ENCODE measurements at places on chromosomes 11 and 22.
A peak's percentile ranks its signal among the peaks of the same experiment; 100 is the strongest.

DNA sequence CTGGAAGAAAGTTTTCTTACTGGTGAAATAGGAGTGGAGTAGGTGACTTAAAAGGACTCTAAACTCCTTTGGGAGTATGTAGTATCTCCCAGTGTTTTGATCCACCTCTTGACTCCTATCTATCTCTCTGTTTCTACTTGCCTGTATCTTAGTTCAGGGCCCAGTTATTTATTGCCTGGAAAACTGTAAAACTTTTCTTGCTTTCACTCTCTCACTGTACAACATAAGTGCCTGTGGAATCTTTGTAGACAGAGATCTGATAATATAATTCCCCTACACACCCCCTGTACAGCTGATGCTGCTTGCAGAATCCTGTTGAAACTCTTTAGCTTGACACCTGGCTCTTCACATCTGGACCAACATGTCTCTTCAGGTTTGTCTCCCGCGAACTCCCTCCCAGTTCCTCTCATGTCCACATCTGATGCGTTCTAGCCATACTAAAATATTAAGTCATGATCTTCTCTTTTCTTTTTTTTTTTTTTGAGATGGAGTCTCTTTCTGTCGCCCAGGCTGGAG lies 26.5 kb upstream of the SESN3 start:
- no peak for DNase-seq

GRCh38 chr11:19777377-19778102 lies 64.9 kb downstream of the NAV2 start:
- no peak for DNase-seq

DNA sequence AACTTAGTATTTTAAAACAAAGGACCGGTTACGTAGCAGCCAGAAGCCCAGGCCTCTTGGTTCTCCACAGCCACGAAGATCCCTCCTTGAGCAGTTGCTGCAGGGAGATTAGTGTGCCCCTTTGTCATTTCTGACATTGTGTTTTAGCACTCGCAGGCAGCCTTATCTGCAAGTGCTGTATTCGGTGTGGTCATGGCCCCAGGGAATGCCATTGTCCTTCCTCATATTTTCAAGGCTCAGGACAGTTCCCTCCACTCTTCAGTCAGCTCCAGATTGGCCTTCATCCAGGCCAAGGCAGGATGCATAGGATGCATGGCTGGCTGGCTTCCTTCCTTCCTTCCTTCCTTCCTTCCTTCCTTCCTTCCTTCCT lies 88.5 kb downstream of the ZBTB16 start:
- no peak for DNase-seq

GRCh38 chr11:100866453-100866852 lies 179.4 kb downstream of the ARHGAP42 start:
- DNase-seq, result no peak

GRCh38 chr11:8709002-8709672 lies 26.5 kb downstream of the RPL27A start:
- DNase-seq, result no peak

- DNase-seq, result no peak
Observed at GRCh38 chr22:44204739-44205515, 24.2 kb downstream of the PARVG start.

- DNase-seq, result no peak
Observed at GRCh38 chr11:38226684-38227083, 1628.6 kb upstream of the RAG2 start.

- no peak for DNase-seq
Observed at GRCh38 chr11:105829084-105829483, 193.0 kb downstream of the MSANTD4 start.

- DNase-seq, result no peak
Observed at GRCh38 chr11:11318461-11318860, 34.6 kb downstream of the CSNK2A3 start.

- DNase-seq, result no peak
Observed at GRCh38 chr11:2434506-2435255, 9.6 kb downstream of the TRPM5 start.

DNA sequence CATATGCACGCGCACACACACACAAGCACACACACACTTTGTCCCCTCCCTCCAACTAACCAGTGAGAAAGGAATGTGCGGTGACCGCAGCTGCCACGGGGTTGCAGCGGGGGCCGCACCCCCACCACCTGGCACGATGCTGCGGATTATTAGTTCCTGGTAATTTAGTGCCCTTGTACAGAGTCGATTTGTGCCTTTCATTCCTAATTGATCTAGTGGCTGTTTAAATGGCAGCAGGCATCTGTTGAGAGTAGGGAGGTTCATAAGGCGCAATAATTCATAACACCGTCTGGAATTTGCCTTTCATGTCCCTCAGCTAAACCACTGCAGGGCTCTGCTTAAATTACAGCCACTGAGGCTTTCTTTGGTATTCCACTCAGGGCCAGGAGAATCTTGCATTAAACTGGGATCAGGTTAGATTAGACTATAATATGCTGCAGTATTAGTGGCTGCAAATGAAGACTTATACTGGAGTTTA lies 113.7 kb downstream of the FEZ1 start:
- DNase-seq, result no peak

GRCh38 chr11:132028380-132029240 lies 658.2 kb downstream of the NTM start:
- no peak for DNase-seq

GRCh38 chr22:30241576-30242371 lies 4.8 kb downstream of the LIF start:
- DNase-seq, result no peak

- no peak for DNase-seq
Observed at GRCh38 chr11:12834166-12834565, 159.9 kb downstream of the TEAD1 start.

DNA sequence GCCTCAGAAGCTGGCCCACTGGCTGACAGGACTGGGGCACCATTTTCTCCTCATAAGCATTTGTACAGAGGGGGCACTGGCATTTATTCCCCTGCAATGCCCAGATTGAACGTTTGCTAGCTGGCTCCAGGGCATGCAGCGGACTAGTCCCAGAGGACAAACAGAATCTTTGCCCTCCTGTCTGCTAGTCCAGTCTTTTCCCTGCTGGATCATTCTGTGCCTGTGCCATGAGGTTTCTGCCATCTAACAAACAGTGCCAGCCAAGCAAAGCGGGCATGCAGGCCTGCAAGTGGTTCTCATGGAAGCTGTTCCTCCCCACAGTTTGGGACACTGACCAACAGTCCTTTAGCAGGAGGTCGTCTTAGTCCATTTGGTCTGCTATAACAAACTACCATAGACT lies 53.4 kb downstream of the KCNJ1 start:
- DNase-seq, result no peak

DNA sequence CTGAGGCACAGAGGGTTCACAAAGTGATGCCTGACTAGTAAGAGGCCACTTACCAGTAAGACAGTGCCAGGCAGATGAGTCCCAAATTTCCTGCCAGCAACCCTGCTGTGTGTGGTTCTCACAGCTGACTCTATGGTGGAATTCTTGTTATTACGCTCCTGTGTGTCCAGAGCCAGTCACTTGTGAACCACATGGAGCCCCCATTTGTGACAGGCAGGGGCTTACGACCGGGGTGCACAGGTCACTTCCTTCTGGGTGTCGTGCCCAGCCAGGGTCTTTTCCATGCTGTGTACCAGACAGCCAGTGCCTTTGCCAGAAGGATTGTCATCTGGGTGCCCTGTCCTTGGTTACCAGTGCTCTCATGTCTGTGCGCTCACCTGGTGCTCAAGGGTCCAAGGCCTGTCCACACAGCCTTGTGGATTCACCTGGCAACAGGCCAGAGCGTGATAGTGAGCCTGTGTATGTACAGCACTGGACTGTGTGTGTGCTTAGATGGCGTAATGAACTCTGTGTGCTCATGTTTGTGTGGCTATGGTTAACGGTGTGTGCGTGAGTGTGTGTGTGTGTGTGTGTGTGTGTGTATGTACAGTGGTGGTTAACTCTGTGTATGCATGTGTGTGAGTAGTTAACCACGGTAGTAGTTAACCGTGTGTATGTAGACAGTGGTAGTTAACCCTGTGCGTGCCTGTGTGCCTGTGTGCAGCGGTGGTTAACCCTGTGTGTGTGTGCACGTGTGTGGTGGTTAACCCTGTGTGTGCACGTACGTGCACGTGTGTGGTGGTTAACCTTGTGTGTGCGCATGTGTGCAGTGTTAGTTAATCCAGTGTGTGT lies 18.6 kb downstream of the GRAMD4 start:
- no peak for DNase-seq

- no peak for DNase-seq
Observed at GRCh38 chr11:2555336-2555735, 110.5 kb downstream of the KCNQ1 start.

- DNase-seq, result no peak
Observed at GRCh38 chr11:64545619-64546018, 45.4 kb upstream of the SLC22A12 start.

DNA sequence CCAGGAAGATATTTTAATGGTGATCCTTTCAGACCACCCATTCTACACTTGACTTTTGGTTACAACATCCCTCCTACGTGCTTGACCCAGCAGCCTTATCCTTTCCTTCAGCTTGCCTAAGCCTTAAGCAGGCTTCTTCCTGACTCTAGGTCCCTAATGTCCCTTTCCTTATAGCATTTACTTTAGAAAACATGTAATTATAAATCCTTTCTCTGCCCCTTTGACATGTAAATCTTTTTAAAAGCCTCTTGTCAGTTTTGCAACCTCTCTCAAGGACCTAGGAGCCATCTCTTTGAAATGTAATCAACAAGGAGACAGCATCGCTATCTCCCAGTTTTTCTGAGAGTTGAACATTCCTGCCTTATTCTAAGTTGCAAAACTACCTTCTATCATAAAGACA lies 1255.2 kb downstream of the LRRC4C start:
- DNase-seq, result no peak

GRCh38 chr11:8354622-8355415 lies 91.1 kb upstream of the LMO1 start:
- no peak for DNase-seq

GRCh38 chr11:126281666-126282175 lies 1.2 kb upstream of the TIRAP start:
- no peak for DNase-seq

GRCh38 chr22:26086359-26086758 lies 82.9 kb upstream of the SEZ6L start:
- DNase-seq, result no peak

- DNase-seq, result peak; percentile 31
Observed at GRCh38 chr11:20353829-20354434, 9.6 kb upstream of the HTATIP2 start.

GRCh38 chr11:67449116-67449844 lies 3.2 kb downstream of the GPR152 start:
- DNase-seq, result no peak

DNA sequence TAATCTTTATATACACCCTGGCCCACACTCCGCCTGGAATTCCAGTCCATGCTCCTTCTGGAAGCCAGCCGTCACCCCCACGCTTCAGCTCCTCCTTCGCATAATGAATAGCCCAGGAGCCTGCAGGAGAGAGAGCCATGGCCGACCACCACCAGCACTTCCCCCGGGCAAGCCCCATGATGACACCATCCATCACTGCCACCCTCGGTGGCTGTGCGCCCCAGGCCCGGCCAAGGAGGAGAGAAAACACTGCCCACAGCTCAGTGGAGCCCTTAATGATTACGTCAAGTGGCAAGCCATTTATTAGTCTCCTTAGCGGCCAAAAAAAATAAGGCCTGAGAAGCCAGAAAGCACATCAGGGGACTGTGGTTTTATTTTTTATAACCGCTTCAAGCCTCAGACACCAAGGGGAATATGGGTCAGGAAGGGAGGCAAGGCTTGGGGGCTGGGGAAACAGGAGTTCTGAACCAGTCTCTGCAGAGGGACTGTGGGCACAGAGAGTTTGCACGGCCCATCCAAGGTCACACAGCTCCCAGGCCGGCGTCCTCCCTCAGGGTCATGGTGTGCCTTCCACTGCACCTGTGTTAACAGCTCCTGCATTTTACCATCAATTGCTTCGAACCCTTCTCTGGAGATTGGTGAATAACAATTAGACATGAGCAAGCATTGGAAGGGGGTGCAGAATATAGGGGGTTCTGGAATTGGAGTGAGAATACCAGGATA lies 134.3 kb downstream of the MN1 start:
- DNase-seq, result no peak

DNA sequence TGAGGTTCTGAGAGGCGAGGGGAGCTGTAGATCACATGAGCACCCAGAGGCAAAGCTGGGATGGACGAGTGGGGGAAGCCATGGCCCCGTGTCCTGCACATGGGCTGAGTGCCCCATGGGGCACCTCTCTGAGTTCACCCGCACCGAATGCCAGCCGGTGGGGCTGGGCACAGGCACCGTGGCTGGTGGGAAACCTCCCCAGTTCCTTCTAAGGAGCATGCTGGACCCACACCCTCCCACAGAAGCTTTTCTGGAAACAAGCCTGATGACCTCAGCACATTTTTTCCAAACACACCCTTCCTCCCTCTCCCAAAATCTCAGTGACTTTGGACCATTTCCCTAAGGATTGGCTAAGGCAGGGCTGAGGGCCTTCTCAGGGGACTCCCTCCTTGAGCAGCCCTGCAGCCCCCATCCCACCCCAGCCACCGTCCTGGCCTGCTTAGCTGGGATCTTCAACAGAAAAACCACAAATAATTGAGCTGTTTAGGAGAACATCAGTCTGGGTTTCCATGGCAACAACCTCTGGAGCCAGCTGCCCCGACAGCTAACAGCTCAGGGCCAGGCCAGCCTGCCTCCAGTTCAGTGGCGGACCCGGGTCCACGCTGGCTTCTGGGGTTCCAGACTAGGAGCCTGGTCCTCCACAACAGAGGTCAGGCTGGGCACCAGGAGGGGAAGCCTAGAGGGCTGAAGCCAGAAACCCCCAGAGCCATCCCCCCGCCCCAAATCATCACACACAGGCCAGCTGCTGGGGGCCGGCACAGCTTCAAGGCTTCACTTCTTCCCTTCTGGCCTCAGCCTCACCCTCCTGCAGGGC lies 18.1 kb upstream of the LINC01488 start:
- DNase-seq, result no peak

DNA sequence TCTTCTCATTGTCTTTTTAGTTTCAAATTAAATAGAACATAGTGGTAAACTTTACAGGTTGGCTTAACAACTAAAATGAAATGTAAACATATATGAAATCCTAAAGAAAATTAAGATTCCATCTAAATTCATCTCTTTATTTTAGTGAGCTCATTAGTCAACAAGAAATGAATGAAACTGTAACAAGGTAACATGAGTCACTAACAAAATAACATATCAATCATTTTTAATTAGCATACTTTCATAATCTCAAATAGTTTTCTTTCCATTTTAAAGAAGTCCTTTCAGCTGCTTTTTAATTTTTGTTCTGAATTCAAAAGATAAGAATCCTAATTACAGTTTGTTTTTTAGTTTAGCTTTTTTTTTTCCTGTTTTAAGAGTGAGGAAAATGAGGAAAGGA lies 688.6 kb upstream of the TENM4 start:
- no peak for DNase-seq

- peak; percentile 61 for DNase-seq
Observed at GRCh38 chr11:124070915-124071622, 29.9 kb upstream of the OR10G7 start.

All from CD4-positive, alpha-beta T cell treated with Interleukin-15 for 4 hours (primary cell).